ENCODE measurements at places on chromosomes 1 and 21. TPM values are rescaled to one million over a fixed set of nuclear protein-coding genes. Genes with fewer than 3 reads are reported as not detected.

Gene NCAM2
- total RNA-seq: not detected

Gene LCE3E
- not detected for total RNA-seq

Gene CLCA2
- total RNA-seq: not detected

Gene LCE1F
- not detected for total RNA-seq

Gene CCDC185
- total RNA-seq: 0.08 TPM

Gene GRHL3
- total RNA-seq: 0.52 TPM

Gene WLS
- 18.8 TPM for total RNA-seq

Gene RNF186
- not detected for total RNA-seq

Gene NCF2
- total RNA-seq: 3.9 TPM

Gene PSEN2
- total RNA-seq: 30.2 TPM

Gene KRTAP19-8
- not detected for total RNA-seq

Gene SNRNP40
- 51.4 TPM for total RNA-seq

Gene KPNA6
- 14.3 TPM for total RNA-seq

Gene ANKRD65
- total RNA-seq: 0.04 TPM

Gene PALMD
- 0.32 TPM for total RNA-seq

Gene RXRG
- not detected for total RNA-seq

Gene TEDDM1
- total RNA-seq: not detected

Gene SH2D2A
- total RNA-seq: 2.8 TPM

Gene POU2F1
- total RNA-seq: 3.7 TPM

Gene DMRTB1
- not detected for total RNA-seq

Gene SFT2D2
- total RNA-seq: 14.5 TPM

Gene TNNI3K
- not detected for total RNA-seq

Gene ERICH3
- not detected for total RNA-seq

Gene DMRTA2
- 0.23 TPM for total RNA-seq

Gene XKR8
- 5.0 TPM for total RNA-seq

Gene VTCN1
- total RNA-seq: not detected

Gene CD1E
- not detected for total RNA-seq

Gene MAGI3
- total RNA-seq: 4.5 TPM

Gene OR2L5
- total RNA-seq: not detected

Gene FAM131C
- 18.6 TPM for total RNA-seq

Gene RNU1-2
- total RNA-seq: 11.7 TPM

Gene FNDC5
- 0.44 TPM for total RNA-seq

Gene GUCA2B
- not detected for total RNA-seq

Gene USH2A
- total RNA-seq: not detected

Gene PHACTR4
- total RNA-seq: 22.0 TPM

Gene FOXD2
- total RNA-seq: 0.49 TPM

Measured in A549 treated with CORT108297 at 1 μM for 4 hours (cell line).